ENCODE measurements at places on chromosomes 12 and 14.
A peak's percentile ranks its signal among the peaks of the same experiment; 100 is the strongest.

DNA sequence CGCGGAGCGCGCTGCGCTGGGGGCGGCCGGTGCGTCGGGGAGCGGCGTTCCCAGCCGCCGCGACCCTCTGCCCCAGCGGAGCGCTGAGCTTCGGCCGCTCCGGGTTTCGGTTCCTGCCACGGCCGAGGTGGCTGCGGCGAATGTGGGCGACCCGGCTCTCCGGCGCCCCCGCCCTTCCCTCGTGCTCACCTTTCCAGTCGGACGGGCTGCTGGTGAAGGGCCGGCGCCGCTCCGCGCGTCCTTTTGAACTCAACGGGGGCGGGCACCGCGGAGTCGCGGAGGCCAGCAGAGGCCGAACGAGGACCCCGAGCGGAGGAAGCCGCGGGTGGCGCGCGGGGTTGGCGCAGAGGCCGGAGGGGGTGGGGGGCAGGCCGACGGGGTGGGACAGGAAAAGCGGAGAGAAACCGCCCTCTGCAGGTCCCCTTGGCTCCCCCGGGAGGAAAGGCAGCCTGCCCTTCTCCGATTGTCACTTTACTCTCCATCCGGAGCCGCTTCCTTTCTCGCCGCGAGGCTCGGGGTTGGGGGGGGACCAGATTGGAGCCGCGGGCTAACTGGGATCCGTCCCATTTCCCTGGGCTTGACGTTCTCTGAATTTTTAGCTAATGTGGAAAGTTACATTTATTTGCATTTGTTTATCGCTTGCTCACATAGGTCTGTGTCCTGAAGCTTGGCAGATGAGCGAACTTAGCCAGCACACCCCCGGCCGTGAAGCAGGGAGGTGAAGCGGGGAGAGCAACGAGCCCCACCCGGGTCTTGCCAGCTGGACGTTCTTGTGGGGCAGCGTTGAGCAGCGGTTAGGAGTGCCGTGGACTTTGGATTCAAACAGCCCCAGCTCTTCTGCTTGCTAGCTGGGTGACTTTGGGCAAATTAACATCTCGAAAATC, at the start of gene SMAGP:
TSS of gene SMAGP (minus strand) at position 349 of the 884 bp plus-strand sequence. CDS start 1,137 bp downstream, outside the sequence.
- DNase-seq: peak; percentile 26

- DNase-seq: no peak
These were observed 26.5 kb upstream of the PPP1R12A start for GRCh38 chr12:79961411-79961810.

DNA sequence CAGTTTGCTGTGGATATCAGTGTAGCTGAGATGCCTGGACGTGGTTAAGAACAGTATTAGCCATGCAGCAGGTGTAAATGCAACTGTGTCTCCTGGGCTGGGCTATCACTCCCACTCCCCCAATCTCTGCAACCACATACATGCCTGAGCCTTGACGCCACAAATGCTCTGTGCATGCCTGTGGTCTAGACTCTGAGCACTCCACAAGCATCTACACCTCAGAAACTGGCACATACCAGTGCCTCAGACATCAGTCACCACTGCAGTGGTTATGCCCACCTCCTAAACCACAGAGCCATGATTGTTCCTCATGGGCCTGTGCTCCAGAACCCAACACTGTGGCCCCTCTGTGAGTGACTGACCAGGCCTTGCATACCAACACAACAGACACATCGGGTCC, 226.8 kb upstream of the ALG10 start:
- no peak for DNase-seq

DNA sequence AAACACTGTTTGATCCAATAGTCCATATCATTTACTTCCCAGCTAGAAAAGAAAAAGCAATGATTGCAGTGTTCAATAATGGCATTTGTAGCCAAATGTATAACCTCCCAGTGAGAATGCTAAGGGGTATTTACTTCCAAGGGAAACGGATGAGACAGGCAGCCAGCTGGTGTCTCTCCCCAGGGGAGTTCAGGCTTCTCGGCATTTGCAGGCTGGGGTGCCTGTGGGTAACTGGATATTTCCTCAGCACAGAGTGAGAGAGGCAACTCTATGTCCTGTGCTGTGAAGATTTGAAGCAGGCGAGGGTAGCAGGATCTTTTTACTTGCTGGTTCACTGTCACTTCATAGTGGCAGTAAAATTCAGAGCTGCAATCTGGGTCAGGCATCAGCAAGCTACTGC, 1455.6 kb upstream of the TMEM132C start:
- no peak for DNase-seq
